ENCODE measurements at places on chromosomes 4 and X.

DNA sequence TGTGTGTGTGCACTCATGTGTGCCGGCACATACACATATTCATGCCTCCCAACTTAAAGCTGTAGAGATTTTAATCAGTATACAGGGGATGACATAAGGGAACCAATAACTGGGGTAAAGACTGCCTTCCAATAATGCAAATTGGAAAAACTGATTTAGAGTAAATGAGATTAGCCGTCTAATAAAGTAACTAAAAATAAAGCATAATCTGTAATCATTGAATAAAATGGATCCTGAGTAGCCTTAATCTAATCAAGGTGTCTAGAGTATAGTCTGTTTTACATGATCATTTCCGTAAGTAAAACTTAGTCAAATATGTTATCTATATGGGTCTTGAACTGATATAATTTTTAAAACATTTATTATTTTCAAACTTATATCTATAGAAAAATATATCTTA, 925.8 kb downstream of the FSTL5 start:
- no peak for DNase-seq

GRCh38 chr4:159017323-159018026, 85.4 kb upstream of the RAPGEF2 start:
- no peak for DNase-seq

- DNase-seq: no peak
Observed at GRCh38 chrX:115134382-115134781, 54.8 kb upstream of the RBMXL3 start.

- DNase-seq: no peak
Observed at GRCh38 chr4:170887396-170887795, 797.6 kb upstream of the AADAT start.

DNA sequence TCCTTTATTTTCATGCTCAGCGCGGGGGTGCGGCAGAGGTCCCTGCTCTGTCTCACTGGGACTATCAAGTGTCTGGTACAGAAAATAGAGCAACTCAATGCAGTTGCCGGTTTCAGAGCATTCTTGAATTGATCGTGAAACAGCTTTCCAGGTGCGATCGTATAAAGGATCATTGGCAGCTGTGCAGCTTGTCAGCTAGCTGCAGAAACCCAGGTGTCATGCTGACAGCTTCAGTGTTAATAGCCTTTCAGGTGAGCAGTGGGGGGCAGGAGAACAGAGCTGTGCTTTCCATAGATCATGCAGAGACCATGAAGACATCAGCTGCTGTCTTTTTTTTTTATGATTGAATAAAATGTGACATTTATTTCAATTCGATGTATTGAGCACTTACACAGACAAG, 583.9 kb downstream of the NLGN4X start:
- DNase-seq: no peak

DNA sequence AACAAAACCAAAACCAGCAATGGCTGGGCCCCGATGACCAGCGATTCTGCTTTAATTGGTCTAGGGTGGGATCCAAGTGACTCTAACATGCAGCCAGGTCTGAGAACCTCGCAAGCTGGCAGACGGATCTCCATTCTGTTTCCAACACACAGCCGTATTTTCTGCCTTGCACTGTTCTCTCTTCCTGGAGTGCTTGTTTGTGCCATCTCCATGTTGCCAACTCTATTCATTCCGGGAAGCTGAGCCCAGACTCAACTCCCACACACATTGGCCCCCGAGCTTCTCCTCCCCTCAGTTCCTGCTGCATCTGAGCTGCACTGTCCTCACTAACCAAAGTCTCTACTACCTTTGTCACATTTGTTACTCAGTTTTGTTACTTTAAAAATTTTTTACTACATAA, 35.6 kb downstream of the GEMIN8 start:
- DNase-seq: no peak

DNA sequence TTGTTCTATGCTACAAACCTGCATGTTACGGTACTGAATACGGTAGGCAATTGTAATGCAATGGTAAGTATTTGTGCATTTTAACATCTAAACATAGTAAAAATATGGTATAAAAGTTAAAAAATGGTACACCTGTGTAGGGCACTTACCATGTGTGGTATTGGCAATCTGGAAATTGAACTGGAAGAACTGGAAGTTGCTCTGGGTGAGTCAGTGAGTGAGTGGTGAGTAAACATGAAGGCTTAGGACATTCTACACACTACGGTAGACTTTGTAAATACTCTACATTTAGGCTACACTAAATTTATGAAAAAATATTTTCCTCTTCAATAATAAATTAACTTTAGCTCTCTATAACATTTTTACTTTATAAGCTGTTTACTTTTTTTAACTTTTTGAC, 78.9 kb downstream of the RRAGB start:
- DNase-seq: no peak

GRCh38 chrX:149961572-149961971, 23.3 kb upstream of the EOLA2 start:
- no peak for DNase-seq

GRCh38 chr4:69910016-69910782, 20.7 kb upstream of the CSN1S1 start:
- DNase-seq: no peak

GRCh38 chr4:40183615-40184411, 13.0 kb upstream of the RHOH start:
- no peak for DNase-seq

DNA sequence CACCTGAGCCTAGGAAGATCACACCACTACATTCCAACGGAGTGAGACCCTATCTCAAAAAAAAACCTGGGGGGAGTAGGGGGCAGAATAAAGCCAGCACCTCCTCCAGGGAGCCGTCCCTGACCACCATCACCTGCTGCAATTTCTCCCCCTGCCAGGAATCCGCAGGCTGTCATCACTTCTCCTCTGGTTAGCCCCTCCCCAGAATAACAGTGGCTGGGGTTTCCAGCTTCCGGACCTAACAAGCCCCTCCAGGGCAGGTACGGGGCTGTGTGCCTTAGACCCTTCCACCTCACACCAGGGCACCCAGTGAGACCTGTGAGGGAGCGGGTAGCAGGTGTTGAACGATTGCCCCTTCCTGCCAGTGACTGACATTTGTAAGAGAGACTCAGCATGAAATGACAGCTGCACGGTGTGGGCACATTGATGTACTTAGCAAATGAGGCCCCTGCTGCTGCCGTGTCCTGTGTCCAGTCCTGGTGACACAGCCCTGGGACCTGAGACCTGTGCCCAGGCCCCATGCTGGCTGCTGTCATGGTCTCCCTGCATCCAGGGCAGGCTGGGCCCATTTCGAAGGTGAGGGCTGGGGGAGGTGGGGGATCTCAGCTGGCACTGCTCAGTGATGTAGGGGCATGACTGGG, 6.7 kb upstream of the WFS1 start:
- DNase-seq: no peak

- DNase-seq: no peak
Observed at GRCh38 chrX:37785569-37785968, 5.7 kb downstream of the CYBB start.

- DNase-seq: no peak
Observed at GRCh38 chr4:74768857-74769525, 25.3 kb downstream of the BTC start.

DNA sequence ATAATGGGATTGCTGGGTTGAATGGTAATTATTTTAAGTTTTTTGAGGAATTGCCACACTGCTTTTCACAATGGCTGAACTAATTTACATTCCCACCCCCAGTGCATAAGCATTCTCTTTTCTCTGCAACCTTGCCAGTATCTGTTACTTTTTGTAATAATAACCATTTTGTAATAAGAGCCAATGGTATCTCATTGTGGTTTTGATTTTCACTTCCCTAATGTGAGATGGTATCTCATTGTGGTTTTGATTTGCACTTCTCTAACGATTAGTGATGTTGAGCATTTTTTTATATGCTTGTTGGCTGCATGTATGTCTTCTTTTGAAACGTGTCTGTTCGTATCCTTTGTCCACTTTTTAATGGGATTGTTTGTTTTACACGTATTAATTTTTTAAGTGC, 213.1 kb upstream of the HDX start:
- DNase-seq: no peak

DNA sequence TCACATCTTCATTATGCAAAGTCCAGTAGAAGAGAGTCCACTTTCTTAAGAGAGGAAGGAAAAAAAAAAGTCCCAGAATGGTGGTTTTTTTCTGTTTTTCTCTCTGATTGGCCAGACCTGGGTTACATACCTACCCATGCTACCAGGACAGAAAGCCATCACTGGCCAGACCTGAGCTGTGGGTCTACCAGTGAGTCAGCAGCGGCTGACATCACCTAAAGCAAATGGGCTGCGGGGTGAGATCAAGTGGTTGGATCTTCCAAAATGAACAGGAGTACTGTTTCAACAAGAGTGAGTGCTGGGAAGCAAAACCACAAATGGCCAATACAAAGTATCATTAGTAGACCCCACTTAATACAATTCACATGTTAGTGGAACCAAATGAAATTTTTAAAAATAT, 1.6 kb upstream of the NDST3 start:
- DNase-seq: no peak

DNA sequence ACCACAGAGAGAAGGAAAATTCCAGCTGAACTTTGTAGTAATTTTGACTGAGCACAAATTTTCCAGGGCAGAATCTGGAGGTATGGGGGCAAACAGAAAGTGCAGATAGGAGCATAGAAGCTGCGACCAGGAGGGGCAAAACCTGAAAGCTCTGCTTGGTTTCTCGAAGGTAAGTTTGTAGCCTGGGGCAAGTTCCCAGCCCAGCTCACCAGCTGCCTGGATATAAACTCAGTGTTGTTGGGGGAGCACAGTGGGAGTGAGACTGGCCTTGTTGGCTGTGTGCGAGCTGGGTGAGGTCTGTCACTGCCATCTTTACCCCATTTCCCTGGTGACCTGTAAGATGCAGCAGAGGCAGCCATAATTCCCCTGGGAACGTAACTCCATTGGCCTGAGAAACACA, 213.5 kb upstream of the POF1B start:
- no peak for DNase-seq
